ENCODE measurements at places on chromosomes 3 and 15.

- DNase-seq: no peak
Observed at GRCh38 chr3:178041931-178042330, 494.3 kb upstream of the KCNMB2 start.

DNA sequence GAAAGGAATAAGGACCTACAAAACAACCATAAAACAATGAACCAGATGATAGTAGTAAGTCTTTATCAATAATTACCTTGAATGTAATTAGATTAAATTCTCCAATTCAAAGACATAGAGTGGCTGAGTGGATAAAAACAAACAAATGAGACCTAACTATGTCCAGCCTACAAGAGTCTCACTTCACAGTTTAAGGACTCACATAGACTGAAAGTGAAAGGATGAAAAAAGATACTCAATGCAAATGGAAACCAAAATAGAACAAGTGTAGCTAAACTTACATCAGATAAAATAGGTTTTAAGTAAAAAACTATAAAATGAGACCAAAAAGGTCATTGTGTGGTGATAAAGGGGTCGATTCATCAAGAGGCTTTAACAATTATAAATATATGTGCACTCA is 21.9 kb upstream of the NR1I2 start:
- DNase-seq: no peak

DNA sequence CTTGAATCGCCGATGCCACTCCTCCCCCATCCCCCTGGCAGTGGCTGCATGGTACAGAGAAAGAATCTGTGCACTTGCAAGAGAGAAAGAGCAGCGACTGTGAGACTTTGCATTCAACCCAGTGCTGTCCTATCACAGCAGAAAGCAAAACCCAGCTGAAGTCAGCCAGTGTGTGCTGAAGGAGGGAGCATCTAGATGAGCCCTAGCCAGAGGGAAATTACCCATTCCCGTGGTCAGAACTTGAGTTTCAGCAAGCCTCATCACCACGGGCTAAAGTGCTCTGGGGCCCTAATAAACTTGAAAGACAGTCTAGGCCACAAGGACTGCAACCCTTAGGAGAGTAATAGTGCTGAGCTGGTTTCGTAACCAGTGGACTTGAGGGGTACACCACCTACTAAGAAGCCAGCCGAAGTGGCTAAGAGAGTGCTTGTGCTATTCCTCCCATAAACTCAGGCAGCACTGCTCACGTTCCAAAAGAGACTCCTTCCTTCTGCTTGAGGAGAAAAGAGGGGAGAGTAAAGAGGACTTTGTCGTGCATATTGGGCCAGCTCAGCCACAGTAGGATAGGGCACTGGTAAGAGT is 15.2 kb upstream of the PIK3R4 start:
- no peak for DNase-seq

GRCh38 chr3:186871403-186871924 is 29.0 kb downstream of the ADIPOQ start:
- no peak for DNase-seq

GRCh38 chr3:59839283-59839682 is 789.5 kb upstream of the CFAP20DC start:
- DNase-seq: no peak

DNA sequence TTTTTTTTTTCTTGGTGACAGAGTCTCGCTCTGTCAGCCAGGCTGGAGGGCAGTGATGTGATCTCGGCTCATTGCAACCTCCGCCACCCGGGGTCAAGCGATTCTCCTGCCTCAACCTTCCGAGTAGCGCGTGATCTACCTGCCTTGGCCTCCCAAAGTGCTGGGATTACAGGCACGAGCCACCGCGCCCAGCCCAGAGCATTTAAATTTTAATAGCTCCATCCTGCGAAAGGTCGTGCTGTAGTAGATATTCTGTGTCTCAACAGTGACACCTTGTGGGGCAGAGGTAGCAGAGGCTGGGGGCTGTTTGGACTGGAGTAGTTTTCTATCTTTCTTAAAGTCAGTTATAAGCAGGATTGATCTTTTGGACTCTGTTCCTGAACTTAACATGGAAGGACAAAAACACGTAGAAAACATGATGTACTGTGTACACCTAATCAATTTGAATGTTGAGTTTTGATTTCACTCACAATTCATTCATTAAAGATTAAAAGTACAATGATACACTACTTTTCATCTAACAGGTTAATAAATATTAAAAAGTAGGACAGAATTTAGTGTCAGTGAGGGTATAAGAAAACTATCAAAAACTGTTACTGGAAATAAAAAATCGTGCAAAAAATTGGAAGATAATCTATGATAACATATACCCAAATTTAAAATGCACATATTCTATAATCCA is 11.0 kb upstream of the PDCD6IP start:
- peak; percentile 15 for DNase-seq

GRCh38 chr15:49101536-49101935 is 53.9 kb downstream of the COPS2 start:
- DNase-seq: no peak

- no peak for DNase-seq
Observed at GRCh38 chr3:125684199-125684598, 88.9 kb upstream of the OSBPL11 start.

GRCh38 chr3:138594150-138594934 is at the start of gene CEP70:
CEP70 (minus strand) TSS chr3:138594260; CDS start chr3:138572927, 21,333 bp downstream.
- DNase-seq: peak; percentile 71

GRCh38 chr3:2921903-2922302 is 188.3 kb downstream of the IL5RA start:
- DNase-seq: no peak

DNA sequence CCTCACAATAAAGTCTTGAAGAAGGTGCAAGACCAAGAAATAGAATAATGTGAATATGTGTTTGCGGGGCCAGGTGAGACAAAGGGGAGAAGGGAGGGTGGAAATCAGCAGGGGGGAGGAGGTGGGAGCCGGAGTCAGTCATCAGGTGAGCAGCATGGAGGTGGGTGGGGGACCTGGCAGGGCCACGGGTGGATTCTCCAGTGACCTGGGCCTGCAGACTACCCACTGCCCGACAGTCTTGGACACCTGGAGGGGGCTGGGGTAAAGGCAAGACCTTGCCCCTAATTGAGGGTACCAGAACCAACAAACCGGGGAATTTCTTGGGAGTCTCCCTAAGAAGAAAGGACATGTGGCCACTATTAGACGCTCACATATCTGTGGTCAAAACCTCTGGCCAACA is 95.8 kb downstream of the CHSY1 start:
- DNase-seq: no peak

DNA sequence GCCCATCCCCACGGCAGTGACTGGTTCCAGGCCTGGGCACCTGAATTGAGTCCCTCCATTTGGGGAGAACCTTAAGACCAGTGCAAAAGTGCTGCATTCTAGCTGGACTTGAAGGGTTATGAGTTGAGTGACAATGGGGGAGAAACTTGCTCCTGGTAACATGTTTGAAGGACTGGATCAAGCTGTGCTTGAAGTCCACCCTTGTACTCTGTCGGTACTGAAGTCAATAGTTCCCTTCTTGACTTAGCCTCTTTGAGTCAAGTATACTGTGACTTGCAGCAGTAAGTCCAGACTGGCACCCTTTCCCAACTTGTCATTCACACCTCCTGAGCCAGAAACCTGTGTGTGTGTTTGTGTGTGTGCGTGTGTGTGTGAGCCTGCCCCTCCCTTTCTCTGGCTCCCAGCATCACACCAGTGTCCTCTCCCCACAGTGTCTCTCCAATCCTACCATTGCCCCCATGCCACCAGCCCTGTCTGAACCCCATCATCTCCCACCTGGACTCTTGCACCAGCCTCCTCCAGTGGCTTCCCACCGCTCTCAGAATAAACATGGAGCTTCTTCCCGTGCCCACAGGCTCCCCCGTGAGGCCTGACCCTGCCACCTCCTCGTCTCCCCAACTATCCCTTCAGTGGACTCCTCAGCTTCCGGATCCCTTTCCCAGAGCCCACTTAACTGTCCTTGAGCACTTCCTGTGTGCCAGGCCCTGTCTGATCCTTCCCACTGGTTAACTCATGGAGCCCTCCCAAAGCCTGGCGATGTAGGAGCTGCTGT is 10.2 kb upstream of the FBLN2 start:
- no peak for DNase-seq

DNA sequence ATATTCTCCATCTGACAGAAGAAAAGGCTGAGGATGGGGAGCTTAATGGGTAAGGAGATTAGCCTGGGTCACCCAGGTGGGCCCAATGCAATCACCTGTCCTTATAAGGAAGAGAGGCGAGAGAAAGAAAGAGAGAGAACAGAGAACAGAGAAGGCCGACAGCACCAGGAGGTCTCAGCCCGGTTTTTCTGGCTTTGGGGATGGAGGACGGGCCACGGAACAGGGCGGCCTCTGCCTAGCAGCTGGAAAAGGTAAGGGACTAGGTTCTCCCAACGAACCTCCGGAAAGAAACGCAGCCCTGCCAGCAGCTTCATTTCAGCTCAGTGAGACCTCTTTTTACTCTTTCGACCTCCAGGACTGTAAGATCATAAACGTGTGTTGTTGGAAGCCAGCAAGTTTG is 196.0 kb upstream of the LYSMD4 start:
- DNase-seq: no peak

DNA sequence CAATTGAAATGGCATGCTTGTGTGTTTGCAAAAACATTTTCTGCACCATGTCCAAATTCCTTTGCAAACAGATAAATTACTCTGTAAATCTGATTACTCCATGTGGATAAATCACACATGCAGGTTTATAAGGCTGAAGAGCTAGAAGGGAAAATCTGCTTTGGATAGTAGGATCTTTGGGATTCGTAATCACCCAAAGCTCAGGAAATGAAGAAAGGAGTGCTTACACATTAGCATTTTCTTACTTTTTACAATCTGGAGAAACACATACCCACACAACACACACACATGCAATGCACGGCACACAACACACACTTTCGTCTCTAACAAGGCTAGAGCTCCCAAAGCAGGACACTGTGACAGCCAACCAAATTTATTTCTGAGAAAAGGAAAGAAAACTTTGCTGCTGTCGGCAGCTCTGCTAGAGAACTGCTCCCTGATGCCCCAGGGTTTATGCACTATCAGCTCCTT is 2.1 kb downstream of the LSAMP start:
- DNase-seq: no peak

- no peak for DNase-seq
Observed at GRCh38 chr3:17390785-17391184, 351.6 kb downstream of the TBC1D5 start.

DNA sequence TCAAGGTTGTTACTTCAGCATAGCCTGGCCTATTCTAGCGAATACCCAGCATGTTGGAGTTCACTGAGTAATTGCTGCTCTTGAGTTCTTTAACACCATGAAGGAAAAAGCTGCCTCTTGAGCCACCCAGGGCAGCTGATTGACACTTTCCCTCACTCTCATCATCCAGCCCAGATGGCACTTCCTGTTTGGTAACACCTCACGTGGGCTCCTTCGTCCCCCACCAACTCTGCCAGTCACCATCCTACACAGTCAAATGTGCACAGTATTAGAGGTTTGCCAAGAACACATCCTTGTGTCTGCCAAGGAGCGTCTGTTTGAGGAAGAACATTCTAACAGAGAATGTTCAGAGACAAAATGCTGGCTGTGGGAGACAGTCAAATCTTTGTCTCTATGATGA is 266.3 kb downstream of the RPLP1 start:
- no peak for DNase-seq

- DNase-seq: no peak
Observed at GRCh38 chr3:37924453-37924852, 62.8 kb downstream of the CTDSPL start.

GRCh38 chr3:159882790-159883779 is 105.5 kb upstream of the IL12A start:
- no peak for DNase-seq

DNA sequence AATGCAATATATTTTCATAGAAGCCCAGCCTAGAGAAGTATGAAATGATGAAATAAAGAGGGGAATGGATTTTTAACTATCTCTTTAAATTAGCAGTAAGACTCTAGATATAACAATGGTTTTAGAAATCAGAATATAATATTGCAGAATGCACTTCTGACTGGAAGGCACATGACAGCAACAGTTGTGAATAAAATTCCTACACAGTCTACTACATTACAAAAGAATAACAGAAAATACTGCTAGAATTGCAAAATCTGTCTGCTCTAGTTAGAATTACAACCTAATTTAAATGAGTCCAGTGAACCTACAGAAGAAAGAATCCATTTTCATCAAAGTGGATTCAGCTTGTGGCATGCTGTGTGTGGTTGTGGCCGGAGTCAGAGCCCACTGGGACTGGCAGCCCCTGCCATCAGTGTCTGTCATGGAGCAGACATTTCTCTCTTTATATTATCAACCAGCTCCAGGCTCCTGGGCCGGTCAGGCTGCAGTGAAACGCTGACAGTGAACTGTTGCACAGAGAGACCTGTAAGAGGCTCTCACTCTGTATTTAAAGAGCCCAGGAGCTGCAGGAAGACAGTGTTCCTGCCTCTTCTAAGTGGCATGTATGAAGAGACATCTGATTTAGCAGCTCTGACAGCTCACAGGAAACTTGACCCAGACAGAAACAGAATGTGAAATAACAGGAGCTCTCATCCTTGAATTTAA is 1523.8 kb upstream of the CADM2 start:
- no peak for DNase-seq

DNA sequence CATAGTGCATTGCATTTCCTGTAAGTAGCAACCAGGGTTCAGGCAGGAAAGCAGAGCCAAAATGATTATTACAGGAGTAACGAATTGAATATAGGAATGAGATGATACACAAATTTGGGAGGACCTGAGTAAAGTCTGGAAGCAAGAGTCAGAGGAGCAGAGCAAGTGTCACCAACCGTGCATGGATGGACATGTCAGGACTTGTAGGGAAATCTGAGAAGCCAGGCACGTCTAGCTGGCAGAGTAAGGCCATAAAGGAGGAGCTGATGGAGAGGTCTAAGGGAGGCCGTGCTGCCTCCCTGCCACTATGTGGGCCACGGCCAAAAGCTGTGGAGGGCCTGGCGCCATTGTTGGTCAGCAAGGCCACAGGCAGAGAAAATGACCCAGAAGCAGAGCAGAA is 22.4 kb downstream of the GJD2 start:
- DNase-seq: no peak

GRCh38 chr3:194760494-194761137 is 74.9 kb downstream of the FAM43A start:
- no peak for DNase-seq

DNA sequence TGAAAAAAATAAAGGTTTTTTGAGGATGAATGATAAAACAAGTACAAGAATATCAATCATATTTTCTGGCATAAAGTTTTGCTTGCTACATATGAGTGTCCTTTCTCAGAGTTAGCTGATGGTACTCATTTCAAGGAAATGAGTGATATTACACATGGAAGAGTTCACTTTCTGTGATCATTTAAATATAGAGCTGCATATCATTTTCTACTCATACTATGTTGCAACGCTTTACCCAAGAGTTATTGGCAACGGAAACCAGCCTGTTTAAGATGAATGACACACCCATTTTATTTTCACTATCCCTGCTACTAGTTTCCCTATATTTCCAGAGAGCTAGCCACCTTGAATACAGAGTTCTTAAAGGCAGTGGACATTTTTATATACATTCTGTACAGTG is 35.4 kb upstream of the RBMS3 start:
- DNase-seq: no peak

DNA sequence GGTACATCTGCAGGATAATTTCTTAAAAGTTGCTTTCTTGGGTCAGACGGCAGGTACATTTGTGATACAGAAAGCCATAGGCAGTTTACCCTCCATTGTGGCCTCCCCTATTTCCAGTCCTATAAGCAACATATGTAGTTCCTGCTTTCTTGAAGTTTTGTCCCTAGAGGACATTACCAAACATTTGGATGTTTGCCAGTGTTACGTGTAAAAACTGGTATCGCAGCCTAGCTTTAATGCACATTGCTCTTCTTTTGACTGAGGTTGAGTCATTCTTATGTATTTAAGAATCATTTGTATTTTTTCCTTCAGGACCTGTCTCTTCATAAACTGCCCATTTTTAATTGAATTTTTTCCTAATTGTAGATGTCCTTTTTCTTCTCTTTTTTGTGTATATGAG is 114.3 kb downstream of the DIPK2A start:
- DNase-seq: no peak

GRCh38 chr15:69559440-69560190 is 107.0 kb downstream of the RPLP1 start:
- no peak for DNase-seq
